ENCODE measurements at places on chromosomes 7 and 10.

GRCh38 chr10:59879363-59879913, 26.9 kb downstream of the CCDC6 start:
- DNase-seq = no peak

DNA sequence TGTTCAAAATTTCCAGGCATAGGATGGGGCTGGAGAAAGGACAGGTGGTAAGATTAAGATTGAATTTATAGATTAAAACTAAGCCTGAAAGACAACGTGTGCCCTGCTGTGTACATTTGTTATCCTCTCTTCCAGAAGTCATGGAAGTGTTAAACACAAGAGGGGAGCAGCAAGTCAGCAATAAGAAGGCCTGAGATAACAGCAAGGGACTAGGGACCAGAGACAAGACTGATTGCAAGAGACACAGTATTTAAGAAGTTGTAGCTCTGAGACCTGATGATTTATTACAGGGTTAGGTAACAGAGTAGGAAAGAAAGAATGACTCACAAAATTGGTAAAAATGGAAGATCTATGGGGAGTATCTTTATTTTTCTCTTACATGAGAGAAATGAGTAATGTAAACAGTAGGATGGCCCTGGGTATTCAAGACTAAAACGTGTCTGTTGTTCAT, 55.7 kb upstream of the COL1A2 start:
- DNase-seq = no peak

- DNase-seq = no peak
Observed at GRCh38 chr7:131196803-131197202, 130.9 kb upstream of the MKLN1 start.

- peak; percentile 58 for DNase-seq
Observed at GRCh38 chr7:29345590-29345989, 151.0 kb downstream of the CHN2 start.

- no peak for DNase-seq
Observed at GRCh38 chr7:115731796-115732471, 298.6 kb downstream of the TFEC start.

DNA sequence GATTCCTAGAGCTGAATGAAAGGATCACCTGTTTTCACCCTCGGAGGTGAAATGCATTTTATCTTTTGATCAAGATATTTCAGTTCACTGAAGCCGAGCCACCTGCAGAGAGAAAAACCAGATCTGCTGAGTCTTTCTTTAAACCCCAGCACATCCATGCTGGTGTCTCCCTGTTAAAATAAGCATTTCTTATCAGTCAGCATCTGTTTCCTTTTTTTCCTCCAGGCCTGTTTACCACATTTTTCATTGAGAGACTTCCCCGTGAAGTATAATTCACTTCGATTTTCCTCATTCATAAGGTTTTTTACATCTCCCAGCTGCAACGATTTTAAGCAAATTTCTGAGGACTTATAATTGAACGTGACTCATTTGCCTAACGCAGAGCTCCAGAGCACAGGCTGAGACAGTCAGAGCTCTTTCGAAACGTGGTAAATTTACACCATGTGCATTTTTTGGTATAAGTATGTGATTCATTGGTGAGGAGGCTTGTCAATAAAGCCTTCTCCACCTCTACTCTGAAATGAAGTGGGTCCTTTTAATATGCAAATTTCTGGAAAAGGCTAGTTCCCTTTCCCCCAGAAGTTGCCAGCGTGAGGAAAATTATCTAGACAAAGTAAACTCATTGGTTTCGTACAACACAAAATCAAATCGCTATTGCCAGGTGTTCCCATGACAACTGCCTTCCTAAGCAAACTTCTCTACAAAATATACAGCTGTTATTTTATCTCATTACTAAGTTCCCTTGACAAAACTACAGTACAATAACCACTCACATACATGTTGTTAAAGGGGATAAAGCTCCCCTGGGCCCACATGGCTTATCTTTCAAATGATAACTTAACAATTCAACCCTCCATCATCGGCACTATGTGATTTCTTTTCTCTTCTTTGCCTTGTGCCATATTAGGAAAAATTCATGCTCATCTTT, 374.8 kb upstream of the AKR1E2 start:
- DNase-seq = peak; percentile 94

- DNase-seq = no peak
Observed at GRCh38 chr7:31256506-31256905, 84.0 kb downstream of the NEUROD6 start.

DNA sequence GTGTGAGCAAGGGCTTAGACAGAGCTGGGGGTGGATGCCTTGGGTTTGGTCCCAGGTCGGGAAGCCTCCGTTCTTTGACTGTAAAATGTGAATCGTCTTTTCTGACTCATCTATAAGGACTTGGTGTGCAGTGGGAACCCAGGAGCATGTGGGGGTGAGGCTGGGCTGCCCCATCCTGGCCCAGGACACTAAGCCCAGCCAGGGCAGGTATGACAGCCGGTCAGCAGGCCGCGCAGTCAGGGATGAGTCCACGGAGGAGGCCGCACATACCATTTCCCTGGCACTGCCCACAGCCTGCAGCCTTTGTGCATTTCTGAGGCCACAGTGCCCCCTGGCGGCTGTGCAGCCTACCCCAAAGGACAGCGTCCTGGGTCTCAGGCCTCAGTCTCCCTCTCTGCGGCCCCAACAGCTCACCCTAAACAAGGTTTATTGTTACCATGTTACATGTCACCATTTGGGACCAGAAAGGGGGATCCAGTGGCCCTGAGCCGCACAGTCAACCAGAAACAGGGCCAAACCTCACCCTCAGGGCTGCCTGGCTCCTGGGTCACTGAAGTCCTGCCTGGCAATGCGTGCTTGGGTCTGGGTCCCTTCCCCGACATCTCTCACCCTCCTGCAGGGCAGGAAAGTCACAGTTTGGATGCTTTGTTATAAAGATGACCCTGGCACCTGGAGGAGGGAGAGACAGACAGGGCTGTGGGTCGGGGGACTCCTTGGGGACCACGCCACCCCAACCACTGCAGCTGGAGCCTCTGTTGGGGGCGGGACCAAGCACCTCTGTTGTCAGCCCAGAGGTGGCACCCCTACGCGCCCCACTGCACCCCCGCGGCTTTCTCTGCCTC, 14.4 kb upstream of the SH2B2 start:
- DNase-seq = peak; percentile 69

- DNase-seq = peak; percentile 20
Observed at GRCh38 chr10:113094114-113094486, 144.1 kb downstream of the TCF7L2 start.

DNA sequence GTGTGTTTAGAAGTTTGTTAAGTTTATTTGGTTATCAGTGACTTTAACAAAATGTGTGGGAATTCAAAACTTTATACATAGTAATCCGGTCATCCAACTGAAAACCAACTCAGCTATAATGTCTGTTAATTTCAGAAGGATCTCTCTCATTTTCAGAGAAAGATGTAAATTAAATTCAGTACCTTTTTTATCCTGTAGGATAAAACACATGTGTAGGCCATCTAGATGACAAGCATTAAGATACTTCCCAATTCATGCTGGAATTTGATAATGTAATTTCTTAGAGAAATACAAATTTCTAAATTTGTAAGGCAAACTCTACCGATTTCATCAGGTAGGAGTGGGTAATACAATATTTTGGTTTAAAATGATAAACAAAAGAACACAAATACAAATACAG, 43.4 kb upstream of the STEAP4 start:
- no peak for DNase-seq

Data from hematopoietic multipotent progenitor cell (in vitro differentiated cells).